Neural progenitor cell (in vitro differentiated cells): ENCODE measurements at places on chromosomes 2 and 18. TPM values are rescaled to one million over a fixed set of nuclear protein-coding genes. Genes with fewer than 3 reads are reported as not detected.

The CCNYL1 gene
- total RNA-seq, result 15.0 and 22.0 TPM in 2 replicates

DNA sequence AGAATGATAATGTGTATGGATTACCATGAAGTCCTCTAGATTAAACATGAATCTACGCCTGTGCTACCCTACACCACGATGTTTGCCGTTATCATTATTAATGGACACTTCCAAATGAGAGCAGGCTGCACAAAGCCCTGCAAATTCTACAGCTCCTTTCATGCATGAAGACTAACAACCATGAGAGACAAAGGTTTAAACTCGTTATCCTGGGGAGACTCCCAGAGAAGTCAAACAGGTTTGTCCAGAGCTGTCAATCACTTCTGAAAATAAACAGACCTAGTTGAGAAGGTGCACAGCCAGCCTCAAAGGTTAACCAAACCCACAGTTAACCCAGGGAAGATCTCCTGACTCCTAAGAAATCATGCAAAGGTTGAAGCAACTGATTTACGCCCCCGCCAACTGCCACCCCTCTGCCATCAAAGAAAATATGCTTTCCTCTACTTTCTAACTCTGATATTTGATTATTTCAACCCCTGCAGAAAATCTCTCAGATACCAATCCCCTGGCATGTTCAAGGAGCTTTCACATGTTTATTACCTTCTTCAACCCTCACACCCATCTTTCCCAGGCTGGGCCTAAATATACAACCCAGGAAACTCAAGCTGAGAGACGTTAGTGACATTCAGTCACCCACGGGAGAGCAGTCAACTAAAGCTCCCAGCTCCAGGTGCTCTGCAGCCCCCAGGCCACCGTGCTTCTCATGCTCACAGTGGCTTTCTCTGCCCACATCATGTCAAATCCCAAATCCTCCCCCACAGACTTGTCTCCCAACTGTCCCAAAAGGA, 35.9 kb downstream of the MYO5B start:
- no peaks in the 10 kb centered on the region for H3K27me3 ChIP-seq
- peak; percentile 55 for DNase-seq
- peaks cover 29% of the 10 kb centered on the region for H3K4me1 ChIP-seq
- no peak overlapping the region for H3K4me3 ChIP-seq
- H3K27ac ChIP-seq, result no peak overlapping the region

GRCh38 chr2:179247318-179248023, 17.2 kb downstream of the SESTD1 start:
- H3K27ac ChIP-seq, result no peak overlapping the region
- DNase-seq, result no peak
- H3K36me3 ChIP-seq, result no peaks in the 10 kb centered on the region
- peaks cover 3% of the 10 kb centered on the region for H3K4me1 ChIP-seq

DNA sequence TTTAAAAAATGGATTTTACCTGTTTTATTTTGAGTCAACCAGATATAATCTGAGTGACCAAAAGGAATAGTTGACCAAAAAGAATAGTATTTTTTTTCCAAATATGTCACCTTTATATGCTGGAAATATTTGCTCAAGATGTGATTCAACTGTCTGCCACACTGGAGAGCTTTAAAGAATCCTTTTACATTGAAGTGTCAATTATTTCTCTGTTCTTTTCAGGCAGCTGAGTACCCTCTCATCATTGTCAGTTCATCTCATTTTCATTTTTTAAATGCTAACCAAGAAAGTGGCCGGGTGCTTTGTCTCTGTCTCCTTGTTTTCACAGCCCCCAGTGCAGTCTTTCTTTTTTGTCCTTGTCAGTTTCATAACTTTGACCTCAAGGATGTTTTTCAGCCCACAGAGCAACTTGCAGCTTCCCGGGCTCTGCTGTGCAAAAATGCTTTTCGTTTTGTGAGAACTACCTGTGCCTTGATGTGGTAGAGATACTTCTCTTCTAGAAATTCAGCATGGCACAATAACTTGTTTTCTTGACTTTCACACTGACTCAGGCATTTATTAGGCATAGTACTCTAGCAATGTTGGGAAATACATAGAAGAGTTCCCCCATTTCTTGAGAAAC, 23.4 kb upstream of the CERS6 start:
- H3K27me3 ChIP-seq, result no peaks in the 10 kb centered on the region
- no peak for DNase-seq
- H3K4me3 ChIP-seq, result no peak overlapping the region

The HK2 gene
- total RNA-seq, result 61.8 and 72.1 TPM in 2 replicates

GRCh38 chr2:20141806-20142205, 83.1 kb downstream of the SDC1 start:
- no peak overlapping the region for H3K27ac ChIP-seq
- no peak overlapping the region for H3K4me3 ChIP-seq
- no peaks in the 10 kb centered on the region for H3K36me3 ChIP-seq
- peaks cover 18% of the 10 kb centered on the region for H3K4me1 ChIP-seq
- DNase-seq, result no peak
- no peaks in the 10 kb centered on the region for H3K27me3 ChIP-seq

DNA sequence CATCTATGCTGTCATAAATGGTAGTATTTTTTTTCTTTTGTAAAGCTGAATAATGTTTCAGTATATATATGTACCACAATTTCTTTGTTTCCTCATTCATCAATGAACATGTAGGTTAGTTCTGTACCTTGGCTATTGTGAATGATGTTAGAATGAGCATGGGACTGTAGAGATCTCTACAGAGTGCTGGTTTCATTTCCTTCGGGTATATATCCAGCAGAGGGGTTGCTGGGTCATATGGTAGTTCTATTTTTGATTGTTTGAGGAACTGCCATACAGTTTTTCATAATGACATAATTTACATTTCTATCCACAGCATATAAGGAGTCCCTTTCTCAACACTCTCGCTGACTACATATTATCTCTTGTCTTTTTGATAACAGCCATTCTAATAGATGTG, 243.5 kb downstream of the CDH7 start:
- H3K36me3 ChIP-seq, result no peaks in the 10 kb centered on the region
- no peaks in the 10 kb centered on the region for H3K4me1 ChIP-seq
- DNase-seq, result no peak
- no peak overlapping the region for H3K4me3 ChIP-seq
- no peak overlapping the region for H3K27ac ChIP-seq
- H3K27me3 ChIP-seq, result no peaks in the 10 kb centered on the region

DNA sequence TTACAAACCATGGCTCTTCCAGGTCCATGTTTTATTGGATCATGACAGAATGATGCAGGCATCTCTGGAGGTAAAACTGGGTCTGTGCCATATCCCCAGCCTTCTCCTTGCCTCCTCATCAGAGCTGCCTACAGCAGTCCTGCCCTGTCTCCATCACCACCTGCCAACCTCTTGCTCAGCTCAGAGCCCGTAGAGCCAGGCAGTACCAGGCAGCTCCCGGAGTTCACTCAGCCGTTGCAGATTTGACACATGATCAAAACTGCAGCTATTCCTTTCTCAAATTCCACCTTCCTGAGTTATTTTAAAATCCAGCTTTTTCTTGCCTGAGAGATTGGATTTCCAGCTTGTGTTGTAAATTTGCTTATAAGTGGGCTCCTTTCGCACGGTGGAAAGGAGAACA, 218.2 kb upstream of the CELF4 start:
- no peaks in the 10 kb centered on the region for H3K36me3 ChIP-seq
- H3K4me3 ChIP-seq, result no peak overlapping the region
- H3K27me3 ChIP-seq, result no peaks in the 10 kb centered on the region
- no peak for DNase-seq
- peaks cover 13% of the 10 kb centered on the region for H3K4me1 ChIP-seq

The GAL3ST2 gene
- 0.09 TPM in 1 of 2 replicates, not detected in the other for total RNA-seq
